Ammon's horn (tissue), 1 donor: ENCODE measurements at places on chromosomes 6 and 20.

DNA sequence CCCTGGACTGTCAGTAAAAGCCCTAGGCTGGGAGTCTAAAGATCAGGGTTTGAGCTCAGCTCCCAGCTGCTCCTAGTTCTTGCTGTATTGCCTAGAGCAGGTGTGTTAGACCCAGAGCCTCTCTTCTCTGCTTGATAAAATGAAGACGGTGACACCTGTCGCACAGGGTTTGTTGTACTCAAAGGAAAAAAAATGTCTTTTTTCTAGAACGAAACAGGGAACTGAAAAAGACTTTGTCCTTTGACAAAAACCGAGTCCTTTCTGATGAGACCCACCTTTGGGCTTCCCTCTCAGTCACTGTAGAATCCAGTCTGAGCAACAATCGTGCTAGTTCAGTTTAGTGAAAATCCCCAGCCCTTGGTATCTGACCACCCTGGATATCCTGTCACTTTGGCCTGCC is 102.1 kb upstream of the LAMP5 start:
- no peak for DNase-seq

DNA sequence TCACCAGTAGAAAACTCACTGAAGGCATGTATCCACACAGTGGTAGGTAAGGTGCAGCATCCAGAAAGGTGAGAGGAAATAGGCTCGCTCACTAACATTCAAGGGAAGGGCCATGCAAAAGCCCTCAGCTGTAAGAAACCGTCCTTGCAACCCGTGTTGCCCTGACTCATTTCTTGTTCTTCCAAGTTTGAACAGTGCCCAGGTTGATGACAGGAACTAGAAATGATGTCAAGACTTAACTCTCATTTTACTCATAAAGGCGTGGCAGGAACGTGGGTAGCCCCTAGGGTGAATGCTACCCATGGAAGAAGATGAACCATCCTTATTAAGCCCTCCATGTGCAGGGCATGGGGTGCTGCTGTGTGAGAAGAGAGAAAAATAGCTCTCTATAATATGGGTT is 187.6 kb downstream of the CD83 start:
- DNase-seq: no peak

GRCh38 chr6:14754751-14755513 is 490.9 kb upstream of the JARID2 start:
- DNase-seq: no peak

DNA sequence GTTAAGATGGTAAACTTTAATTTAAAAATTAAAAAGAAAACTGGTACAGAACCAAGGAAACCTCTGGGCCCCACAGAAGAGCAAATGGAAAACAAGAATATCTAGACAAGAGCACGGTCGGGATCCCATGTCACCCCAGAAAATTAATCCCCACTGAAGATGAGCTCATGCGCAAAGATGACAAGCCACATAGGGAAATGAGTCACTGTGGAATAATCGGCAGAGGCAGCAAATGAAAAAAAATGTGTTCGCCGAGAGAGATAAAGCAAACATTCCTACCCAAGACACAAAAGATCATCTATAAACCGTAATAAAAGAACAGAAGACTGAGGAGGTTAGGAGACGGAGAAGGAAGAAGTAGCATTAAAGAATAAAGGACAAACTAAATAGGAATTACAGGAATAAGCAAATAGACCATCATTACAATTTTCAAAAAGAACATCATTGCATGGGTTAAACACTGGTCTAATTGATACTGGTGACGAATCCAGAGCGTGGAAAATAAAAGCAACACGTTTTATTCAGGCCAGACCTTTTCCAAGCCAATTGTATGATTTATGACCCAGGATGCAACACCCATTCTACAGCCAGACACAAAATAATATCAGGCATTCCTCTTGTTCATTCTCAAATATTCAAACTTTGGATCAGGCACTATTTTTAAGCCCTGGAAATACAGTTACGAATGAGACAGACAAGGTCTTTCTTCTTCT is 138.0 kb upstream of the ARID1B start:
- DNase-seq: no peak

GRCh38 chr6:109690373-109690736 is 647 bp downstream of the AK9 start:
- DNase-seq: peak; percentile 55

DNA sequence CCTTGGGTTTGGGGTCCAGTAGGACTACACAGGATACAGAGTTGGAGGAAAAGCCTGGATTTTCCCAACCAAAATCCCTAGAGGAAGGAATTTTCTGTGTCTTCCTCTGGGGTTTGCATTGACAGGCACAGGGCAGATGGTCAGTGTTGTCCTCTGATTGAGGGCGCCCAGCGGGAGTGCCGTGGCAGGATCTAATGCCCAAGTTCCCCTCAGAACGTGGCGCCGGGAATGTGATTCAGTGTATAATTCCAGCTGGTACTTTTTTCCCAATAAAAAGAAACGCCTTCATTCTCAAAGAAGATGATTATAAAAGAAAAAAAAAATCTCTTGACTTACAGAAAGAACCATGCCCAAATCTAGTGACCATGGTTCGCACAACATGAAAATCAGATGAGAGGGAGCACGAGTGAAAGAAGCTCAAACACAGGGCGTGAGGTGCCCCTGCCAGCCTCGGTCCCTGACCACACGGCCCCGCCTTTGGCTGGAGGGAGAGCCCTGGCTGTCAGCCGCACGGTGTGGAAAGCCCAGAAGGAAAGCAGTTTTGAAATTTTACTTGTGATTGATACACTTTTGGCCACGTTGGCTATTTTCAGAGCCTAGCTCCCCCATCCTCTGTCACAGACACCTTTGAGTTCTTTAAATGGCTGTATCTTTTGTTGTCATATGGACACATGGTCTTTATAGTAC is 31.6 kb downstream of the VEGFA start:
- DNase-seq: no peak

DNA sequence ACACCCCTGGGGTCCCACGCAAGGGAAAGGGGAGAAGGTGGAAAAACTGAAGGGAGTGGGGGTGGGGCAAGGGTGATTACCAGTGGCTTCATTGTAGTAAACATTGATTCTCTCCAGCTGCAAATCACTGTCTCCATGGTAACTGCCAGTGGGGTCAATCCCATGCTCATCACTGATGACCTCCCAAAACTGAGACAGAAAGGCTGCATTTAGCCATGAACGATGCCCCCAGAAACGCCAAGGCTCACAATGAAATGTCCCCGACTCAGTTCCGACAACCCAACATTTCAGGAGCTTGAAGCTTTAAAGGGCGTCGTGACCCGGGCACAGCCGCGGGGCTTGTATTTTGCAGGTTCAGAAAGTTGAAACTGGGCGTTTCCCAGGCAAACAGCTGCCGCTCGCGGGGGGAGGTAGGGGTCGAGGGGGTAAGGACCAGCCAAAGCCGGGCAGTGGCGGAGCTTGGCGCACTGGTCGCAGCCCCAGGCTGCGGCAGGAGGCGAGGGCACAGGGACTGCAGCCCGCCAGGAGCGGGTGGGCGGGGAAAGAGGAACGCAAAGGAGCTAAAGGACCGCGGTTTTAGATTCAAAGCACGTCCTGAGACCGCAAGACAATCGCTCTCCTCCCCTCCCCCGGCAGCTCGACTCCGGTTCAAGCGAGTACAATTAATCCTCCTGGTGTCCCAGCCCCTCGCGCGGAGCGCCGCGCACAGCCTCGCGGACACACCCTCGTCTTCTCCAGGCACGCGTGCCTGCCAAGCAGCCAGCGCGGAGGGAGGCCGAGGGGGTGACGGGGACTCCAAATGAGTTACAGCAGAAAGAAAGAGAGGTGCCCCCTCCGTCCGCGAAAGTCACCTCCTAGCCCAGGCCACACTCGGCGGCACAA is 731 bp downstream of the TUBB2B start:
- DNase-seq: peak; percentile 69

GRCh38 chr20:50191544-50192363 is 1.1 kb downstream of the CEBPB start:
- DNase-seq: peak; percentile 45

GRCh38 chr6:113482771-113483170 is 374.4 kb upstream of the MARCKS start:
- DNase-seq: no peak

- no peak for DNase-seq
Measured at GRCh38 chr6:45987856-45988255, 27.8 kb downstream of the CLIC5 start.

- DNase-seq: peak; percentile 34
Measured at GRCh38 chr20:36145877-36146707, 8.4 kb upstream of the EPB41L1 start.
